ENCODE measurements at places on chromosomes 4 and X.

DNA sequence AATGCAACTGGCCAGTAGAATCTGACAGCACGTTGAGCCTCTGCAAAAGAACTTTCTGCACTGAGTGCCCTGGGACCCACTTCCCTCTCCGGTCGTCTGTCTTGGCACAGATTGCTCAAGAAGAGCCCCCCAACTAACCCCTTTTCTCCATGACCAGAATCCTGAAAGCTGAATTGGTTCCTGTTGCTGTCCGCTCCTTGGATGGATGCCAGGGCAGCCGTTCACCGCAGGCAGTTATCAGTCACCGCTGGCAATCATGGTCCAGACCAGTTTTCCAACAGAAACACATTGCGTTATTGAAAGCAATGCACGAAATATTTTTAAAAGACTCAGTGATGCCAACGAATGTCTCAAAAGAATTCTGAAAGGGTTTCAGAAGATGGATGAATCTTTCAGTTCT is 733.7 kb upstream of the FRG1 start:
- no peak for DNase-seq

DNA sequence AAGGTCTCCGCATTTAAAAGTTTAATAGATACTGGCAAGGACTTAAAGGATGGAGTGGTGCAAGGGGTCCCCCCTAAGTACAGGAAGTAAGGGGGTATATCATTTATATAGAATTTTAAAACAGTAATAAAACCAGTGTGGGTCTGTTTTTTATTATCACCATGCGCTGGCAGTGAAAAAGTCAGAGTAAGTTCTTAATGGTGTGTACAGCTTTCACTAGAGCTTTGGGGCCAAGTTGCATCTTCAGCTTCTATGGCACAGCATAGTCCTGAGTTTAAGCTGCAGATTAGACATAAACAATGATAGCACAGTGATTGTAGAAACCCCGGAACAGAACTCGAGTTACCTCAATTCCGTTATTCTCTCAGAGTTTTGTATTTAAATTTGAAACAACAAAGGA is 27.6 kb downstream of the RHOH start:
- no peak for DNase-seq

GRCh38 chr4:10639100-10639499 is 45.5 kb downstream of the CLNK start:
- no peak for DNase-seq

- DNase-seq: no peak
These were observed 14.7 kb upstream of the CLCN4 start for GRCh38 chrX:10142041-10142599.

DNA sequence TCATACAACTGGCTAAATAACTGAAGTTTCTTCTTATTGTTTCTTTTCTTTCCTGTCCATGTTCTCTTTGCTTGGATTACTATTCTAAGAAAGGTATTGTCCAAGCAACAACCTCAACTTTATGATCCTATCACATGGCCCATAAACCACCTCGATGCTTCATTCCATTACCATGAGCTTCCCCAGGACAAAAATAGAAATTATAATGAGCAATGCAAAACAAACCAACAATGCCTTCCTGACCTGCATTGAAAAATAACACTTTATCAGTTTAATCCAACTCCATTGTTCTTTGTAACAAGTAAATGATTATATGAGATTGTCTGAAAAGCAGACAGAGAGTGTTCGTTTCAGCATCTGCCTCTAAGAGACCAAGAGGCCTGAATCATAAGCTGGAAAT is 148.8 kb downstream of the HS6ST2 start:
- DNase-seq: no peak

GRCh38 chr4:165415910-165416309 is 37.1 kb downstream of the CPE start:
- no peak for DNase-seq

GRCh38 chr4:115213716-115214115 is 100.3 kb upstream of the NDST4 start:
- DNase-seq: no peak

DNA sequence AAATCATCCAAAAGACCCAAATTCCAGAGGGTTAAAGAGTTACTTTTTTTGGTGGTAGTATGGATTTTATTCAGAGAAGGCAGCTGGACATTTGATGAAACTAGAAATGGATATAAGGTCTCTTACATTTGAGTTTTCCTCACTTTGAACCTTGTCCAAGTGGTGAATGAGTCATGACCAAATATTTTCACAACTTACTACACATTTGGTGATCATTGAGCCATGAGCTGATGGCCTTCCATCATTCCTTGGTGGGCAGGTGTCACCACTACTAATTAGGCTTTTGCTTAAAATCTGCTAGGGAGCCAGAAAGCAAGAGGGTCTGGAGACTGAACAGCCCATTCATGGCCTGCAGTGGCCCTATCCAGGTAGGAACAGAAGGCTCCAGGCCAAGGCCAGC is 620.2 kb upstream of the INTU start:
- no peak for DNase-seq

DNA sequence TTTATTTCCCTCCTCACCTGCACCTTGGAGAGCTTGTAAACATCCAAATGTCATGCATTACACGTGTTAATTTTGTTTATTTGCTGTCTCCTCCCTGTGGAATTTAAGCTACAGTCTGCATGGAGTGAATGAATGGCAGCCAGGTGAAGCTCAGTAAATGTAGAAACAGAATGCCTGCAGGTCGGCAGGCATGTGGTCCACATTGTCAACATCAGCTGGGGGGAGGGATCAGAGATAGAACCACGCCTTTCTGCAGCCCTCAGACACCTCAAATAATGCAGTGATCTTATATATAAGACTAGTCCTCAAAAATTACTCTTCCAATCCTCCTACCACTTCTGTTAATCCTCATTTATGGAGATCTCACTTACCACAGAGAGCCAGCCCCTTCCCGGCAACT is 131.2 kb upstream of the KIT start:
- no peak for DNase-seq

DNA sequence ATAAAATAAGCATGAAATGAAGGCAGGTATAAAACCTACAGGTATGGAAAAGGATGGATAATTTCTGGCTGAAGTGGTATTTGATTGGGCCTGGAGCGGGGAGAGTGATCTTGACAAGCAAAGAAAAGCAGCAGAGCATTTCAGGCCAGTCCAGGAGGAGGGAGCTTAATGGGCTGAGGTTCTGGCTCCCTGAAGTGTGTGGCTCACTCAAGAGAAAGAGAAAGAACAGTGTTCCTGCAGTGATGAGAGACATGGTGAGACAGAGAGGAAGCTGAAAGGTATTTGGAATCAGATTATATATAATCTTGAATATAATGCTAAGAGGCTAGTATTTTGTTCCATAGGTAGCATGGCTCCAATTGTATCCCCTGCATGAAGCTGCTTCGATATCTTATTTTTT is 153.5 kb downstream of the MGST2 start:
- DNase-seq: no peak

All from activated gamma-delta T cell treated with Interleukin-2 at 50 U/mL for 16 hours (primary cell).